Ascending aorta (tissue), 2 donors: ENCODE measurements at places on chromosomes 1 and 21. TPM values are rescaled to one million over a fixed set of nuclear protein-coding genes. Genes with fewer than 3 reads are reported as not detected.

DNA sequence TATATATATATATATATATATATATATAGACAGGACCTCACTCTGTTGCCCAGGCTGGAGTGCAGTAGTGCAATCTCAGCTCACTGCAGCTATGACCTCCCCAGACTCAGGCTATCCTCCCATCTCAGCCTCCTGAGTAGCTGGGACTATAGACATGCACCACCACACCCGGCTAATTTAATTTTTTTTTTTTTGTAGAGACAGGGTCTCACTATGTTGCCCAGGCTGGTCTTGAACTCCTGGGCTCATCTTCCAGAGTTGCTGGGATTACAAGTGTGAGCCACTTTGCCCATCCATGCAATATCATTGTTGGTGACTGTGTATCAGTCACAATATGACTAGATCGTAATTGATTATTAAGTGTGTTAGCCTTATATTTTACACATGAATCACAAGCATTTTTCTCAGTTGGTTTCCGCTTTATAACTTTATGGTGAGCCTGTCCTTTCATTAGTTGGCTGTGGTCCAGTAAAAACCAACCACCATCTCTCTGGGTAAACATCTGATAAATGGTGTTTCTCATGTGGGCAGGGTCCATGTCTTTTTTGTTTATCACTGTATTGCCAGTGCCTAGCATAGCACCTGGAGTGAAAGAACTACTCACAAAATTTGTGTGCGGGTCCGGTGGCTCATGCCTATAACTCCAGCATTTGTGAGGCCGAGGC lies 63.6 kb downstream of the MYOM3 start:
- no peak for DNase-seq

GRCh38 chr1:231301990-231302389 lies 35.7 kb downstream of the EXOC8 start:
- no peak for DNase-seq

GRCh38 chr1:40421431-40422384 lies 28.6 kb upstream of the ZFP69B start:
- DNase-seq, result no peak

DNA sequence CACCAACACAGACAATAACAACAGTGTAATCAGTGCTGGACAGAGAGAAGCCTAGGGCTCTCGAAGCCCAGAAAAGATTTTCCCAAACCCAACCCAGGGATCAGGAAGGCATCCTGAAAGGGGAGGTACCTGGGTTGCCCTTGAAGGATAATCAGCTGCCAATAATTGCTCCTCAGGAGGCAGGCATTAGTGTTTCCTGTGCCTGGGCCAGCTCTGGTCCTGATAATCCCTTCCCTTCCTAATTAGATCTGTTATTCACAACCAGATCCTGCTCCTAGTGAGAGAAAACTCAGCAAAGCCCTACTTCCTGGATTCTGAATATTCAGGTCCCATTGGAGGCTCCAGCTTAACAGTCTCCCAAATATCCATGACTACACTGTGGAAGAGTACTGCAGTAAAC lies 117.4 kb downstream of the DMRTA2 start:
- no peak for DNase-seq

DNA sequence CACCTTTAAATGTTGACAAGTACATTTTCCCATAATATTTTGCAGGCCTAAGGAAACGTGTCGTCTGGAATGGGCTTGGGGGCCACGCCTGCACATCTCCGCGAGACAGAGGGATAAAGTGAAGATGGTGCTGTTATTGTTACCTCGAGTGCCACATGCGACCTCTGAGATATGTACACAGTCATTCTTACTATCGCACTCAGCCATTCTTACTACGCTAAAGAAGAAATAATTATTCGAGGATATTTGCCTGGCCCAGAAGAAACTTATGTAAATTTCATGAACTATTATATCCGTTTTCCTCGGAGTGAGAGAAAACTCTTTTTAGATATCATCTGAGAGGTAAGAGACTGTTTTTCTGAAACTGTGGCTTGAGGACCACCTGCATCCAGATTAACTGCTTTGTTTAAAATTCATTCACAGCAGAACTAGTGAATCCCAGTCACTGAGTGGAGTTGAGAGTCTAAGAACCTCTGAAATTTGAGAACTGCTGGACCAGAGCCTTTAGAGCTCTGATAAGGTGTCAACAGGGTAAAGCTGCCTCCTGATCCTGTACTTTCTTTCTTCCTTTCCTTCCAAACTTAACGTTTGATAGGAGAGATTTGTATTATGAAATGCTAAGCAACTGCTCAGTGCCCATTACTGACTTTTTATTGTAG lies 811 bp downstream of the EXO1 start:
- DNase-seq, result no peak

DNA sequence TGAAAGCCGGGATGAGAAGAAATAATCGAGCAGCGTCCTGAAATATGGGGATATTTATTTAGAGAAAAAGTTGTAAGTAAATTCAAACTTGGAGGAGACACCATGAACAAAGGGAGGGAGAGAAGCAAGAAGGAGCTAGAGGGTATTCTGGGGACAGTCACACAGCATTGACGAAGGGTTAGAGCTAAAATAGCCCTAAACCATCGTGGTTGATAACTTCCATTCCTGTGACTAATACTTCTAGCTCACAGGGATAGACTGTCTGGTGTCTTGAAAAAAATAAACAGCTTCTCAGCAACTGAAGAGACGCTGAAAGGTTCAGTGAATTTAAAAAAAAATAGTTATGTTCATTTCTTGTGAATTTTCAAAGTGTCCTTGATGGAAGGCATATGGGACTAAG lies 86.7 kb downstream of the LRRC53 start:
- no peak for DNase-seq

DNA sequence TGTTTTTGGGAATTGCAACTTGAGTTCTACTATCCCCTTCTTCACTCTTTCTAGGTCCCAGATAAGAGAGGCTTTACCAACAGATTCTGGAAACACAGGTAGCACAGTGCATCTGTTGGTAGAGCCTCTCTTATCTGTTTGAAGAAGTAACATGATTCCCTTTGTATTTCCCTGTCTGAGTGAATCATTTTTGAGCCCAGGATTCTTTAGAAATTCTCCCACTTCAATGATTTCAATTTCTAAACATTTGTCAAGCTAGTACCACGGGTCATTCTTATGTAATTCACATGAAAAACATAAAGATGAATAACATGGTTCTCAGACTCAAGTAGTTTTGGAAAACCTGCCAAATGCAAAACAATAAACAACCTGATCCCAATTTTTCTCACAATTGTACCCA lies 72.0 kb upstream of the DUSP10 start:
- DNase-seq, result no peak

GRCh38 chr21:31351438-31351837 lies 7.4 kb upstream of the TIAM1 start:
- DNase-seq, result no peak

DNA sequence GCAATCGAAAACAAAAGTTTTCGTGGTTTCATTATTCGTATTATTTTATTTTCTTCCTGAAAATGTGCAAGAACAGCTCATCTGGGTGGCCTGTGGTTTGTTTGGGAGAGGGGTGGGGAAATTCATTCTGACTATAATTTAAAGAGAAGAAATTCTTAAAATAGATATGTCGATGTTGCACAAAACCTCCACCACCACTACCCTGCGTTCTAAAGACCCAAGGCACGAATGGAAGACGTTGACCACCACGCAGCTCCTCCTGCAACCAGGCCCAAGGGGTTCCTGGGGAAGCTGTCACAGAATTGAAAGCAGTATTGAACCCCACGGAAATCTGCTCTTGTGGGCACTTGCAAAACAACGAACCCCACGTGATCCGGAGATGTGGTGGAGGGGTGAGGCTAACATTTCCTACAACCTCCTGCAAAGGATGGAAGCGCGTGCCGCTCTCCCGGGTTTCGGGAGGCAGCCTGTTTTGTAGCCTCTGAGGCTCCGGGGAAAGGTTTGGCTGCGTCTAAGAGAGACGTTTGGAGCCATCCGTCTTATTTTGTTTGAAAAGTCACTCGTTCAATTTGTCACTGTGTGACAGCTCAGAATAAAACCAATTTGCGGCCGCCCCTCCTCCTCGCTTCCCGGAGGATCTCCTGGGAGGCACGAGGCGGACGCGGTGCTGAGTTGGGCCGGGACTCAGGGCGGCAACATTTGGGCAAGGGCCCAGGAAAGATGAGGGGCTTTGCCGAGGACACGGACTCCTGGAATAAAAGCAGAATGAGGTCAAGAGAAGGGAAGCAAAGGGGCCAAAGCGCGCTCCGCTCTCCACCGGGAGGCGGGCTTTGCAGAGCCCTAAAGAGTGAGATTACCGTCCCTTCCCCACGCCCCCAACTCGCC lies 810 bp upstream of the HLX start:
- peak; percentile 69 for DNase-seq

DNA sequence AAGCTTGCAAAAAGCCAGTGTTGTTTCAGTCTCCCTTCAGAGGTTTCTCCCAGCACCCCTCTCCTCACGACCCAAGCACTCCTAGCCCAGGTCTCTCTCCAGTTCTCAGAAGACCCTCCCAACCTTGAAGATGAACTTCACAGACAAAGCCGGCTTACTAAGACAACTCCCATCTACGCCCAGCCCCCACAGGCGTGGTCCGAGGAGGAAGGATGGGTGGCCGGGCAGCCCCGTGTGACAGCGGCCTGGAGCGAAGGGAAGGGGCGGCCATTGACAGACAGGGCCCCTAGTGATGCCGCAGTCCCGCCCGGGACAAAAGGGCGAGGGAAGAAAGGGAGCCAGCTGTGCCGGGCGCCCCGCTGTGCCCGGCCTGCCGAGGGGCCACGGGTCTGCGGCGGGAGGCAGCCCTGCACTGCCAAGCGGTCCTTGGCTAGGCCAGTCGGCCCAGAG lies 6.9 kb downstream of the PAX7 start:
- DNase-seq, result no peak

DNA sequence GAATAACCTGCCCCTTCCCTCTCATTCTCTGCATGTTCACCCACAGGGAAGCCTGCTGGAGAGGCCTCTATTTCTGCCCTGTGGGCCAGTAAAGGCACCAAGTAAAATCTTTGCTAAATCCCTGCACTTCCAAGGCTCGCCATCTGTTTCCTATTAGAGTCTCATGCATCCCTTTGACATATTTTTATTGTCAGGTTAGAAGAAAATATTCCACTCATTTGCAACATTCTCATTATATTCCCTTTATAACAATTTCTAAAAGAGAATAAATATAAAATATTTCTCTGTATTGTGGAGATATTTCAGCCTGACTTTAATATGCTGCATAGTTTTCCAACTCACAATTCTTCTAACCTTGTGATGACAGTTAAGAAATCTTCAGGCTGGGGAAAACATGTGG lies 340.4 kb upstream of the VAMP3 start:
- no peak for DNase-seq

- DNase-seq, result peak; percentile 82
Observed at GRCh38 chr1:206864939-206865671, at the start of gene IL20. TSS of gene IL20 (plus strand) at chr1:206865623. CDS start at chr1:206865853, 230 bp downstream.

The FALEC gene
- not detected for total RNA-seq

The TSACC gene
- total RNA-seq, result not detected

The LAD1 gene
- 0.43 TPM for total RNA-seq
